Skeletal muscle tissue (tissue), 5 donors: ENCODE measurements at places on chromosomes 6 and 20. TPM values are rescaled to one million over a fixed set of nuclear protein-coding genes. Genes with fewer than 3 reads are reported as not detected.

Gene HIVEP1
- 19.8 TPM for total RNA-seq

Gene RGS17
- total RNA-seq, result under 0.01 TPM

Gene LRRC73
- total RNA-seq, result 0.52 TPM

Gene GLP1R
- total RNA-seq, result not detected

Gene RAET1G
- not detected for total RNA-seq

Gene HDAC2
- total RNA-seq, result 64.2 TPM
